ENCODE measurements at places on chromosomes 4 and X.

DNA sequence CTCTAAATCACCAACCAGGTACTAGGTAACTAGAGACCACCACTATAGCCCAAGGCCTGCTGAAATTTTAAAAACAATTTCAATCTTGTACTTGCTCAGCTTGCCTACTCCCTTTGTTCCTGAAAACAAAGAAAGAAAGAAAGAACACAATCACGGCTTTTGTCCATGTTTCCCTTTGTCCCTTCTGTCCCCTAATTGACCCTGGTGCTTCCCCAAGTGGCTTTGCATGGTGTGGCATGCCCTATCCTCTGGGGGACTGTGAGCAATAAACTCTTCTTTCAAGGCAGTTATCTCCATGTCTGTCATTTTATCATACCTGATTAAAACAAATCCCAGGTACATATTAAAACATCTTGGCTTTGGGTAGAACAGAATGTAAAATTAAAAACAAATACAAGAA, 94.8 kb downstream of the ARSJ start:
- DNase-seq: no peak

- DNase-seq: peak; percentile 6
Observed at GRCh38 chrX:29318012-29318411, 730.8 kb downstream of the IL1RAPL1 start.

GRCh38 chrX:31603411-31604120, 531.7 kb upstream of the FTHL17 start:
- DNase-seq: peak; percentile 39

GRCh38 chr4:39614487-39615162, 24.0 kb downstream of the SMIM14 start:
- peak; percentile 49 for DNase-seq

DNA sequence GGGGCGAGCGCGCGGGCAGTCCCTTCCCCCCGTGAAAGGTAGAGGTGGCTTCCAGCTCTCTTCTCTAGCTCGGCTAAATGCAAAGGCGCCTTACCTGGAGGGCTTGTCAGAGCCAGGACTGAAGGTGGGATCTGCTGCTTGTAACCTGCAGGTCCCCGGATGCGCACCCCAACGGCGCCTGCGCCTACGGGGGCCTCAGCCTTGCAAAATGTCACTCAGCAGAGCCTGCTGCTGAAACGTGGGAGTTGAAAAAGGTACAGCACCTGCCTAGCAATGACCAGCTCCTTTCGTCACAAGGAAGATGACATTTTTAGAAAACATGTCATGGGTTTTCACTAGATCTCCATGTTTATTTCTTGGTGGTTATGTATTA, 583 bp downstream of the ABHD18 start:
- peak; percentile 17 for DNase-seq

GRCh38 chrX:24696294-24696693, 2.6 kb downstream of the POLA1 start:
- no peak for DNase-seq

- no peak for DNase-seq
Observed at GRCh38 chr4:45679411-45679810, 444.4 kb downstream of the GABRG1 start.

- no peak for DNase-seq
Observed at GRCh38 chrX:137032341-137032694, 1.5 kb downstream of the GPR101 start.

- DNase-seq: no peak
Observed at GRCh38 chr4:113293674-113294073, 244.2 kb downstream of the ANK2 start.

DNA sequence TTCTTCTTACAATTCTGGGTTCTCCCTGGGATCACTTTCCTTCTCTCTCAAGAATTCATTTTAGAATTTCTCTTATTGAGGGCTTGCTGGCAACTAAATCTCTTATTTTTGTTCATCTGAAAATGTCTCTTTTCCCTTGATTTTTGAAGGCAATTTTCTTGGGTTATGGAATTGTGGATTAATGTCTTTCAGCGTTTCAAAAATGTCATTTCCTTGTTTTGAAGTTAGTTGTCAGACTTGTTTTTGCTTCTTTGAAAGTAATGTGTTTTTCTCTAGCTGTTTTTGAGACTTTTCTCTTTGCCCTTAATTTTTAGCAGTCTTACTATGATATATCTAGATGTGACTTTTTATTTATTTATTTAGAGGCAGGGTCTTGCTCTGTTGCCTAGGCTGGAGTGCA, 205.7 kb downstream of the CHIC2 start:
- no peak for DNase-seq

GRCh38 chrX:9995855-9996339, 28.7 kb downstream of the CLDN34 start:
- DNase-seq: peak; percentile 90

GRCh38 chr4:39427520-39428114, 20.9 kb downstream of the KLB start:
- DNase-seq: no peak

DNA sequence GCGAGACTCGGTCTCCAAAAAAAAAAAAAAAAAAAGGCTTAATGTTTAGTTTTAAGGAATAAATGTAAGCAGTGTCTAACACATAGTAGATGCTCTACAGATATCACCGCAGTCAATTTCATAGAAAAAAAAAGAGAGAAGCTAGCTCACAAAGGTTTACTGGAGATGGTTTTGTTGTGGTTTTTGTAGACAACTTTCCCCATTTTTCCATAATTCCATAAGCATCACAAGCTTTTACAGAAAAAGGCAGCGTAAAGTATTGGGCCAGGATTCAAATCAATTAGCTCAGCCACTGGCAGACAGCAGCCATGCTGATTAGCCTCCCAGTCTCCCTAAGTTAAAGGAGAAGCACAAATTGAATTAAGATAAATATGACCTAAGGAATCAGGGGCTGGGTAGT, 1.5 kb downstream of the GRSF1 start:
- DNase-seq: peak; percentile 29

- DNase-seq: no peak
Observed at GRCh38 chr4:88949605-88950004, 107.4 kb downstream of the FAM13A start.

DNA sequence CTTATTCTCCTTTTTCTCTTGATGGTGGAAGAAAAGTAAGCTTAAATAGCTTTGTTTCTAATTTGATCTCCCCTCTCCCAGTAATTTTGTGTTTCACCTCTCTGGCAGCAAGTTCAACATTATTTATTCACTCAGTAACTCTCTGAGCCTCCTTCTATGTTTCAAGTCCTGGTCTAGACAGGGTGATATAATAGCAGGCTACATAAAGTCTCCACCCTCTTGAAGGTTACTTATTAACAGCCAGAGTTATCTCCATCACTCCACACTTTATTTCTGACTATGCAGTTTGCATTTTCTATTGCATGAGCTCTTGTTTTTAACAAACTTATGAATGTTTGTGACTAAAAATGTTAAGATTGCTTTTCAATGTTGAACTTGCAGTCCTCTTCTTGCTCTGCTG, 17.8 kb upstream of the ANOS1 start:
- DNase-seq: no peak

- DNase-seq: no peak
Observed at GRCh38 chrX:17923546-17923945, 62.4 kb upstream of the RAI2 start.

- no peak for DNase-seq
Observed at GRCh38 chrX:39427906-39428305, 626.6 kb downstream of the MID1IP1 start.

DNA sequence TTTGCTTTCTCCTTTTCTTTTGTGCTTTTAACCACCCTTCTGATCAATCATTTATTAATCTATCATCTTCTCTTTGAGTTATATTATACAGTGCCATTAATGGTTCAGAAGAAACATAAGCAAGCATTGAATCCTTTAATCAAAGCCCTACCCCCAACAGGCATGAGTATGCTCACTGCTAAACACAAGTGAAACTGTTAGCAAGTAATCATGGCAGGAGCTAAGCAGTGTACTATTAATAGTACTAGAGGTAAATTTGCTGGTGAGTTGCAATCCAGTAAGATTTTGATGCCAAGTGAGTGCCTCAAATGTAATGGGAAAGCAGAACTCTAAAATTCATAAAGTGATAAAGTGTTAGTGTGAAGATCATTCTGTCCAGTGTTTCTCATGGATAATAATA, 57.2 kb downstream of the FNIP2 start:
- no peak for DNase-seq

DNA sequence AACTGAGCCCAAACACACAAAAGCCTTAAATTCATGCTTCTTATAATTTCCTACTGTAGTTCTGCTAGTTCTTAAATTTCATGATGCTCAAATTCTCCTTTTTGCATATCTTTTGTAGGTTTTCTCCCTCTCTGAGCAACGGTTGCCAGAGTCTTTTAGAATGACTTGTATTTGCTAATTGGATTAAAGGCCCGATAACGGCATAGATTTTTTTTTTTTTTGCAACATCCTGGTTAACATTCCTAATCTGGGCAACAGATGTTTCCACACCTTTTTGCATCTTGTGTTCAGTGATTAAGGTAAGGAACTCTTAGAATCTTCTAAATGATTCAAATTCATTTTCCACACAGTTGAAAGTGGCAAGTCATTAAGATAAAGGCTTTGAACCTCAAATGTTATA, 66.3 kb upstream of the ADGRG2 start:
- DNase-seq: no peak

GRCh38 chr4:181820553-181820952, 422.6 kb upstream of the TENM3 start:
- DNase-seq: no peak

DNA sequence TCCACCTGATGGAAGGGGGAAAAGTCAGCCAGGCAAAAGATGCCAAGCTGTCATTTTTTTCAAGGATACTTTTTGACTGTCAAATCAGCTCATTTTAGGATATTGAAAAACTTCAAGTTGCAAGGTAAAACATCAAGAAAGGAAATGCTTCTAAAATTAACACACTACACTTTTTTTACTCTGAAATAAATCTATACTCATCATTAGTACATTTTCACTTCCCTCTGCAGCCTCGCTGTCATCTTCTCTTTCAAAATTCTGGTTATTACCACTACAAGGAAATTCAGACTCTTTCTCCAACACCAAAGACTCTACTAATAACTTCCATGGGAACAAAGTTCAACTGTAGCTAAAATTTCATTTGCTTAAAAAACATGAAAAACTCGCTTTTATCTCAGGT, 41.6 kb downstream of the APBB2 start:
- DNase-seq: no peak

DNA sequence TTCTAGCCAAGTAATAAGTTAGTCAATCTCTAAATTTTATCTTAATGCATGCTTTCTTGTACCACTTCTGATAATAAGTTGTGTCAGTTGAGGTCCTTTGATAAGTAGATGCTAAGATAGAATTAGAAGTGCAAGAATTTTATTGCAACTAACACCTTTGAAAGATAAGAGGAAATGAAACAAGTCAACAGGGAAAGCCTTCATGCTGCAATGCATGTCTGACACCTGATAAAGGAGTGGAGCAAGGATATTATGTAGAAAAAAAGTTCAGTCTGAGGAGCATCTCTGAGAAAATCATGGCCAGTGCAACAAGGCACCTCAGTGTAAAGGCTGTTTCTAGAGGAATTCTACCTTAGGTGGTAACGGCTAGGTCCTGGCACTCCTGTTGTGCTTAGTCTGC, 210.7 kb upstream of the PPP1R2C start:
- DNase-seq: no peak

GRCh38 chr4:17964576-17964975, 57.0 kb downstream of the LCORL start:
- no peak for DNase-seq

GRCh38 chr4:85154591-85154990, 188.1 kb upstream of the WDFY3 start:
- no peak for DNase-seq

DNA sequence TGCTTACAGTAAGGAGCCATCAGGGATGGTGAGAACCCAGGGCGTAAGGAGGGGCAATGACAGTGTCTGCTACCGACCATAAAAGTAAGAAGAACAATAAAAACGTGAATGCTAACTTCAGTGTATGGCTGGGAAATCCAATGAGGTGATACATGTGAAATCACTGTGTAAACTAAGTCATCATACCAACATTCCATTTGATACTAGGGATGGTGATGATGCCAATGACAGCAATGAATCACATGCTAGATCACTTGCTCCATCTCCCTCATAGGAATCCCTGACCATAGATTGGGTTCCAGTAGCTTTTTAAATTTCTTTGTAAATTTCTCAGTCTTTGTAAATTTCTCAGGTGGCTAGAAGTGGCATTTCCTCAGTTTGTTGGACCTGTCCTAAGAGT, 146.3 kb downstream of the SMIM20 start:
- no peak for DNase-seq

GRCh38 chrX:26373829-26374228, 157.9 kb downstream of the MAGEB5 start:
- no peak for DNase-seq

- DNase-seq: peak; percentile 12
Observed at GRCh38 chrX:115018040-115018647, 728 bp upstream of the IL13RA2 start.

DNA sequence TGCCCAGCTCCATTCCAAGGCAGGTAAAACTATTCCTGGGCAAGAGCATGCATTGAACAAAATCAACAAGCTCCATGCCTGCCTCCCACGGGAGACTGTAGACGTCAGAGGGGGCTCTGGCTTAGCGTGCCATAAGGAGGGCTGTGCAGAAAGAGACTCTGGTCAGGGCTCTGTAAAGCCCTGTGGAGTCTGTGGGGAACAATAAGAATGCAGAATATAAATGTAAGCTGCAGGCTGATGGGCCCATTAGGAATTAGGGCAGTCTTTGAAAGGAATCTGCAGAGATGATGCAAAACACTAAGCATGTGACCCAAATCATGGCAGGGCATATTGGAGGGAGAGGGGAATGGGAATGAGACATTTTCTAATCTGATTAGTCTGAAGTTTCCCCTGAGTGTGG, 170.3 kb downstream of the EFHC2 start:
- no peak for DNase-seq

- DNase-seq: no peak
Observed at GRCh38 chrX:31228415-31228832, 156.6 kb upstream of the FTHL17 start.

DNA sequence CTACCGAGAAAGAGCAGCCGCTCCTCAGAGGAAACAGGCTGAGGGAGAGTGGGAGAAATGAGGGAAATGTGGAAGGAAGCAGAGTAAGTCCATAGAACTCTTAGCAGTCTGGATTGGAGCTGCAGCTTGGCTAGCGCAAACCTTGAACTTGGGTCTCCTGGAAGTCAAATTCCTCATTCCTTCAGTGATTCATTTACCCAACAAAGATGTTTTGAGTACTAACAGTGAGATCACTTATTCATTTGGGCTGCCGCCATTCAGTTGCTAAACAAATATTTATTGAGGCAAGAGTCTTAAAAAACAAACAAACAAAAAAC, 51.5 kb downstream of the SEL1L3 start:
- DNase-seq: no peak

GRCh38 chr4:165512424-165512823, 133.6 kb downstream of the CPE start:
- DNase-seq: peak; percentile 35

GRCh38 chr4:1948232-1948631, 60.5 kb downstream of the NELFA start:
- no peak for DNase-seq

DNA sequence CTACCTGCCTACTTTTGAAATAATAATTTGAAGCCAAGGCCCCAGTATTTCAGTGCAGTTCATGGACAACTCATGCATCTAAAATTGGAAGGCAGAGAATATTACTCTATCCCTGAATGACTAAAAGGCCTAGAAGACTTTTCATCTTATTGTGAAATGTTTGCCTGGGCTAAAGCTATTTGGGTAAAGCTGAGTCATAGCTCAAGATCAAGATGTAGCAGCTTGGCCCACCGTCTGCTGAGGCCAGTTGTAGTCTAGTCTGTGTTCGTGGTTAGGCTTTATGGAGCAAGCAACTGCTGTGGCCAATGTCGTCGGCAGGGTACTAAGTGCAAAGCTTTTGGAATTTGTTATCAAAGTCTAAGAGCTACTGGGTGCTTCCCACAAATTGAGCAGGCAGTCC, 929.1 kb downstream of the RAB28 start:
- no peak for DNase-seq
